ENCODE measurements at places on chromosomes 12 and 14. TPM values are rescaled to one million over a fixed set of nuclear protein-coding genes. Genes with fewer than 3 reads are reported as not detected.

DNA sequence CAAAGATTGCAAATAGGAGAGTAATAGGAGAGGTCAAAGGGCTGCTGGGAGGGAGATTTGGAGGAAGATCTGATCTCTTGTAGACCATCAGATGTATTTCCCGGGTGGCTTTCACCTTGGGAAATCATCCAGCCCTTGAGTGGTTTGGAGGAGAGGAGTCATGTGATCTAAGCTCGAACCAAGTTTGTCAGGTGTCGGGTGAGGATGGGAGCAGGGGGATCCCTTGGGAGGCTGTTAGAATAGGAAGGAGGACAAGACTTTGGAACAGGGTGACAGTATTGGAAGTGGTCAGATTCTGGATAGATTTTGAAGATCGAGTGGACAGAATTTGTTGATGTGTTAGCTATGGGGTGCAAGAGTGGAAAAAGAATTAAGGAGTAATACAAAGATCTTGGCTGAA is 46.6 kb downstream of the C12orf75 start:
- no peak for DNase-seq
- no peak overlapping the region for H3K27ac ChIP-seq
- H3K4me3 ChIP-seq: no peak overlapping the region
- no peaks in the 10 kb centered on the region for H3K4me1 ChIP-seq
- H3K27me3 ChIP-seq: no peaks in the 10 kb centered on the region

GRCh38 chr12:7877420-7877819 is 4.7 kb upstream of the SLC2A14 start:
- no peak for DNase-seq
- H3K4me1 ChIP-seq: peaks cover 7% of the 10 kb centered on the region
- no peak overlapping the region for H3K27ac ChIP-seq
- peaks cover 15% of the 10 kb centered on the region for H3K27me3 ChIP-seq

DNA sequence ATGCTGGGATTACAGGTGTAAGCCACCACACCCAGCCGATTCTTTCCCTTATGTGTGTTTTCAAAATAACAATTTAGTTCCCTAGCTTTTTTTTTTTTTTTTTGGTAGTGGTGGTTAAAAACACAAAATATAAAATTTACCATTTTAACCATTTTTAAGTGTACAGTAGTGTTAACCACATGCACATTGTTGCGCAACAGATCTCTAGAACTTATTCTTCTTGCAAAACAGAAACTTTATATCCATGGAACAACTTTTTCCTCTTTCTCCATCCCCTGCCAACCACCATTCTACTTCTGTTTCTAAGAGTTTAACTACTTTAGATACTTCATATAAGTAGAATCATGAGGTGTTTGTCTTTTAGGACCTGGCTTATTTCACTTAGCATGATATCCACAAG is 1.1 kb upstream of the NDUFA12 start:
- no peak for DNase-seq
- no peak overlapping the region for H3K27ac ChIP-seq
- H3K4me3 ChIP-seq: no peak overlapping the region
- no peaks in the 10 kb centered on the region for H3K27me3 ChIP-seq

- no peak overlapping the region for H3K27ac ChIP-seq
- no peaks in the 10 kb centered on the region for H3K36me3 ChIP-seq
- DNase-seq: no peak
- H3K4me3 ChIP-seq: no peak overlapping the region
- no peaks in the 10 kb centered on the region for H3K27me3 ChIP-seq
These were observed 71.7 kb downstream of the RPAP3 start for GRCh38 chr12:47634127-47634526.

DNA sequence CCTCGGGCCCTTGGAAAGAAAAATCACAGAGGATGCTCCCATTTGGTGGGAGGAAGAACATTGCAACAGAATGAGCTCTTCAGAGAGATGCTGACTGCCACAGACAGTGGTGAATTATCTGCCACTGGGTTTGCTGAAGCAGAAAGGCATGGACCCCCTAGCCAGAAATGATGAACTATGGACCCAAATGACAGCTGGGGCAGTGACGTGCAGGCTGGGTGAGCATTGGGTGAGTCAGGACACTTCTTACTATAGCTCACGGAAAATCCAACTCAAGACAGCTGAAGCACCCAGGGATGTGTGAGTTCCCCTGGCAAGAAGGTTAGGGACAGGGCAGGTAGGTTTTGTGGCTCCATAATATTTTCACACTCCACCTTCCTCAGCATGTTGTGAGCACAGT is 993.2 kb downstream of the BCL11B start:
- H3K27me3 ChIP-seq: no peaks in the 10 kb centered on the region
- H3K4me3 ChIP-seq: no peak overlapping the region
- DNase-seq: no peak

DNA sequence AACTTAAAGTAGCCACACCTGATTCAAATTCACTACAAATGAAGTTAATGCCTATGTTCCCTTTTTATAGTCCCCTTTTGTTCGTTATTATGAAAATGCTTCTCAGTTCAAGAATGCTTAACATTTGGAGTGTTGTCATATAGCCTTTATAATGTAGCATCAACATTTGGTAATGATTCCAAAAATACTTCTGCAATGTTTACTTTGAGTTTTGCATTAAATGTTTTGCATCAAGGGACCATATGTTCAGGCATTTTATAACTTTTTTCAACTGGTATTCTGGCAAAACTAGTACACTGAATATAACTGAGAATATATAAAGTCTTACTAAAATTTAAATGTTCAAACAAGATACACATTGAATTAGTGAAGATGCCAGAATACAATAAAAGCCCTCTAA is 209.6 kb upstream of the SLC16A7 start:
- H3K27me3 ChIP-seq: no peaks in the 10 kb centered on the region
- no peak for DNase-seq
- no peak overlapping the region for H3K4me3 ChIP-seq
- no peaks in the 10 kb centered on the region for H3K36me3 ChIP-seq
- H3K27ac ChIP-seq: no peak overlapping the region

DNA sequence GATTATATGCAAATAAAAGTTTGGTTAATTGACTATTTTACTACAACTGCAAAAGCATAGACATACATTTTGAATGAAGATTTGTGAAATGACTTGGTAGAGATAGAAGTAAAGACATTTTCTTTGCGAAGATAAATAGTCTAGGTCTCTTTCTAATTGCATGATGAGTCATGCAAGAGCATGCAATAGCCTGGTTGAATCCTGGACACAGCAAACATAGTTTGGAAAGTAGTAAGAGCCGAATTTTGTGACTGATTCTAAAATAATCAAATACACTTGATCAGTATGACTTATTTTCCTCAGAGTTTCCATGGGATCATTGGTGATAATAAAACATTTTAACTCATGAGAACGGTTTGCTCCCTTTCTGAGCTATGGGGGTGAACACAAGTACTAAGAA is 27.7 kb upstream of the CAND1 start:
- H3K36me3 ChIP-seq: no peaks in the 10 kb centered on the region
- no peaks in the 10 kb centered on the region for H3K27me3 ChIP-seq
- peaks cover 20% of the 10 kb centered on the region for H3K4me1 ChIP-seq
- DNase-seq: no peak
- H3K4me3 ChIP-seq: no peak overlapping the region

DNA sequence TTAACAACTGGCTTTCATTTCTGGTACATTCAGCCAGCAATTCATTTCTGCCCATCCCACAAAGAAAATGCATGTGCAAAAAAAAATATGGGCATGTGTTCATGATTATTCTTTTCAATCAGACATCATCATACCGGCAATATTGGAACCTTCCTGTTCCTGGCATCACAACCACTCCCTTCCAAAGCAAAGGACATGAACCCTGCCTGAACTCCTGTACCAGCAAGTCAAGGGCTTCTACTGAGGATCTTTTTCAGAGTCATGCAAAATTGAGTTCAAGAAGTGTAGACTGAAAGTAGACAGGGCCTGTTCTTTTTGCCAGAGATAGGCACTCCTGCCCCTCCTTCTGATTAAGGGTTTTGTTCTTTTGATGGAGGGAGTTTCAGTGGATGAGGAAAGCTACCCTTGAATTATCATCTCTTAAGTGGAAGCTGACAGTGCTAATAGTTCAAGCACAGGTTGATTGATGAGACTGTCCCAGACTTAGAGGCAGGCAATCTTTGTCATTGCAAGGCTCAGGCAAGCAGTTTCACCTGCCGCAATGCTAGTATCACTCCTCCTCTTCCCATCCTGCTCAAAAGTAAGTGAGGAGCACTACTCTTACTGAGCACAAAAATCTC is 22.3 kb upstream of the DIO2 start:
- no peaks in the 10 kb centered on the region for H3K4me1 ChIP-seq
- no peak overlapping the region for H3K27ac ChIP-seq
- no peaks in the 10 kb centered on the region for H3K36me3 ChIP-seq
- no peaks in the 10 kb centered on the region for H3K27me3 ChIP-seq
- DNase-seq: no peak

GRCh38 chr12:123929946-123930583 is 42.6 kb downstream of the CCDC92 start:
- no peaks in the 10 kb centered on the region for H3K4me1 ChIP-seq
- peaks cover 8% of the 10 kb centered on the region for H3K36me3 ChIP-seq
- no peaks in the 10 kb centered on the region for H3K27me3 ChIP-seq
- no peak overlapping the region for H3K4me3 ChIP-seq
- no peak for DNase-seq
- no peak overlapping the region for H3K27ac ChIP-seq

DNA sequence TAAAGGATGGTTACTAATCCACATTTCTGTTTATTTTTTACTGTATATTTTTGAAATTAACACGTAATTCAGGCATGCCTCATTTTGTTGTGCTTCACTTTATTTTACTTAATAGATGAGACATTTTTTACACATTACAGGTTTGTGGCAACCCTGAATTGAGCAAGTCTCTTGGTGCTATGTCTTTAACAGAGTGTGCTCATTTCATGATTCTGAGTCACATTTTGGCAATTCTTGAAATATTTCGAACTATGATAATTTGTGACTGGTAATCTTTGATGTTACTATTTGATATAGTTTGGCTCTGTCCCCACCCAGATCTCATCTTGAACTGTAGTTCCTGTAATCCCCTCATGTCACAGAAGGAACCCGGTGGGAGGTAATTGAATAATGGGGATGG is 1120.5 kb upstream of the FLRT2 start:
- H3K4me3 ChIP-seq: no peak overlapping the region
- no peaks in the 10 kb centered on the region for H3K4me1 ChIP-seq
- no peak for DNase-seq
- no peaks in the 10 kb centered on the region for H3K27me3 ChIP-seq

GRCh38 chr14:65613131-65613650 is 200.7 kb downstream of the FUT8 start:
- no peaks in the 10 kb centered on the region for H3K36me3 ChIP-seq
- H3K4me3 ChIP-seq: no peak overlapping the region
- H3K4me1 ChIP-seq: no peaks in the 10 kb centered on the region
- no peak overlapping the region for H3K27ac ChIP-seq
- no peak for DNase-seq

The MDM2 gene
- 33.3 TPM for total RNA-seq

The SERPINA5 gene
- 5.1 TPM for total RNA-seq

All from esophagus muscularis mucosa (tissue), 4 donors.